HTR-8/SVneo (cell line): ENCODE measurements at places on chromosomes 3 and 15.
A peak's percentile ranks its signal among the peaks of the same experiment; 100 is the strongest.

GRCh38 chr15:48282216-48282615 lies 49.0 kb upstream of the DUT start:
- DNase-seq: no peak

DNA sequence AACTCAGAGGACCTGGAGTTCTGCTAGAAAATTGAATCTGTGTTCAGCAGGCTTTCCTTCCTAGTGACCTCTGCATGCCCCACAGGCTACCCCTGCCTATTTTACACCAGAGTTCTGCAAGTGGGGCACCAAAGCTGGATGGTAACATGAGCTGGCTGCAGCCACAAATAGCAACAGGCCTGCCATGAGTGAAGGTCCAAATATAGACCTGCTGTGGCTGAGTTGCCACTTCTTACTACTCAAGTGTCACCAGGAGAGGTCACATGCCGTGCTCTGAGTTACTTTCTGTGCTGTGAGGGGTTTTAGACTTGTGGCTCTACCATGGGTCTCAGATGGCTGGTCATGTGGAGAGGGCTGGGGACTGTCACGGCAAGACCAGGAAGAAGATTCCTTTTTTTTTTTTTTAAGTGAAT lies at the start of gene FSD2:
Gene FSD2, minus strand, starts transcription at position 76 of the 413 bp plus-strand sequence. CDS start 18,679 bp downstream, outside the sequence.
- no peak for DNase-seq

GRCh38 chr15:78977591-78978347 lies 32.9 kb upstream of the CTSH start:
- no peak for DNase-seq

DNA sequence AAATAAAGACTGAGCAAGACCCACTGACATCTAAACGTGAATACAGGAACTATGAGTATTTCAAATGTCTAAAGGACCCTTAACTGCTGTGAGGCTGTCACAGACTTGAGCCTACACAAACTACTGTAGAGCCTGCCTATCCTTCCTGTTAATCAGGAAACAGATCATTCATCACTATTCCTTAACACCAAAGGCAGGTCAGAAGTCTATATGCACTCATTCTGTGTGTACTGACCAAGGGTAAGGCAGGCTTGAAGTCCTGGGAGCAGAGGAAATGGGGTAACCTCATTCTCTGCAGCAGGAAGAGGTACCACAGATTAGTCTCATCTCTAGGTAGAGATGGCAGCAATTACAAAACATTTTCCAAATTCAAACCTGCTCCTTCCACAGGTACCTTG lies 30.7 kb downstream of the NPTN start:
- no peak for DNase-seq

- DNase-seq: no peak
Observed at GRCh38 chr15:71698030-71698429, 112.3 kb upstream of the NR2E3 start.

DNA sequence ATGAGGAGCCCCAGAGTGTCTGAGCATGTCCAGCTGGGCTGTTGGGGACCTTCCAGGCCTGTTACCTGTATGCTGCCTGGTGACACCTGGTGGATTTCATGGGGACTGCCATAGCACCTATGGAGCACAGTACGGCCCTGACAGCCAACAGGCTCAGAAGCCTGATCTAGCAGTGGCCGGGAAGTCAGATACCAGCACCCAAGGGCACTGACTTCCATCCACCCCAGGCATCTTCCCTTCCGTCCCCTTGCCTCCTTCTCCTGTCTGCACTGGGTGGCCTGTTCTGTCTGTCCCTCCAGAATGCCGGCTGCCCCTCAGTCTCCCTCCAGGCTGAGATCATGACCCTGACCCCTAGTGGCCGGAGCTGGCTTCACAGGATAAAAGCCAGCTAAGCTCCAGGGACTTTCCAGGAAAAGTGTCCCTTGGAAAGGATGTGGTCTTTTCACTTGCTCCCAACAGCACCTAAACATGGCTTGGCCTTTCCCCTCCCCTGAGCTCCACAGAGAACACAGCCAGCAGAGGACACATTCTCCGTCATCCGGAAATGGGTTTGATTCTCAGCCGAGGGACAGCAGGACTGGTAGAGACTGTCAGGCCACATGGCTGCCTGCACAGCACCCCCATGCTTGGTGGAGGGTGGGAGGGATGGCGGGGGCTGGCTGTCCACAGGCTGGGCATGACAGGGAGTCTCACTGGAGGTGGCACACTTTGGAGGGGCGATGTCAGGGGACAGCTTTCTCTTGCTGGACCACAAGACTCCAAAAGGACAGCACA lies 9.5 kb downstream of the RPS17 start:
- DNase-seq: peak; percentile 70

- DNase-seq: no peak
Observed at GRCh38 chr15:88113613-88114308, 142.8 kb downstream of the NTRK3 start.

GRCh38 chr3:126347543-126348161 lies 9.6 kb downstream of the KLF15 start:
- DNase-seq: no peak

DNA sequence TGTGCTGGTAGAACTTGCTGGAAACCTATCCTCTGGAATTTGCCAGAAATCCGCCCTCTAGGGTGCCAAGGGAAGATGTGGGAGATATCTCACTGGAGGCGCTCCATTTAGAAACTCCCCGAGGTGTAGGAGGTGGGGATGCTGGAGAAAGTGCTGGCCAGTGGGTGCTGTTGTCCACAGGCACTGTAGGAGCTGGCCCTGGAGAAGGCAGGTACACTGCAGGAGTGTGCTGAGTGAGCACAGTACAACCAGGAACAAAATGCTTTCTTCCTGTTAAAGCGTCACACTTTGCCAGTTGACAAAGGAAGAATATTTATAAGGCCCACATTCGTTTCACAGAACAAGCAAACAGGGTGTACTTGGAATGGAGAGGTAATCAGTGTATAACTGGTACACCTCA lies 119.9 kb downstream of the CACNA1D start:
- no peak for DNase-seq

- DNase-seq: no peak
Observed at GRCh38 chr3:166324401-166324800, 487.2 kb upstream of the BCHE start.

DNA sequence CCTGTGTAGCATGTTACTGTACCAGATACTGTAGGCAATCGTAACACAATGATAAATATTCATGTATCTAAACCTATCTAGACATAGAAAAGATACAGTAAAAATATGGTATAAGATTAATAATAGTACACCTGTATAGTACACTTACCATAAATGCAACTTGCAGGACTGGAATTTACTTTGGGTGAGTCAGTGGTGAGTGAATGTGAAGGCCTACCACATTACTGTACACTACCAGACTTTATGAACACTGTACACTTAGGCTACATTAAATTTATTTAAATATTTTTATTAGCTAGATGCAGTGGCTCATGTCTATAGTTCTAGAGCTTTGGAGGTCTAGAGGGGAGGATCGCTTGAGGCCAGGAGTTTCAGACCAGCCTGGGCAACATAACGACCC lies 186.6 kb upstream of the ROPN1 start:
- no peak for DNase-seq

DNA sequence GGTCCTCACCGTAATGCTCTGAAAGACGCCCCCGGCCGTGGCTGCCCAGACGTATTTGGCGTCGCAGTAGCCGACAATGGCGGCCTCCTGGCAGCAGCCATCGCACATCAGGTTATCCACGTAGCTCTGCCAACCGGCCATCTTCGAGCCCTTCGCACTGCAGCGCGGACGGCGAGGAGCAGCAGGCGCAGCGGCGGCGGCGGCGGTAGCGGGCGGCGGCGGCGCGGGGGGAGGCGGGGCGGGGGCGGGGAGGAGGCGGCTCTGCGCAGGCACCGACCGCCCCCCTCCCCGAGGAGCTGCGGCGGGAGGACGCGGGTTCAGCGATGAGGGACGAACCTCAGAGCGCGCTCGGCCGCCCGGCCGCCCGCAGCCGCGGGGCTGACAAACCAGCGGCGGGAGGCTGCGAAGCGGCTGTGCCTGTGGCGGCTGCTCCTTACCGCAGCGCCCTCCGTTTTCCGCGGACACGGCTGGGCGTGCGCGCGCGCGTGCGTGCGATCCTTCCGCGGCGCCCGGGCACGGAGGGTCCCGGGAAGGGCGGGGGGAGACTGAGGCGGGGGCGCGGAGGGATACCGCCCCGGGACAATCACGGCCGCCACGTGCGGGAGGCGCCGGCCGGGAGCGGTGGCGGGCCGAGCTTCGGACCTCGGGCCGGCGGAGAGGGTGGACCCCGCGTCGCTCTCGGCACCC lies at the start of gene PFN2:
Gene PFN2, minus strand, starts transcription at position 180 of the 687 bp plus-strand sequence. Its CDS starts 39 bp downstream, at position 141.
- peak; percentile 48 for DNase-seq

DNA sequence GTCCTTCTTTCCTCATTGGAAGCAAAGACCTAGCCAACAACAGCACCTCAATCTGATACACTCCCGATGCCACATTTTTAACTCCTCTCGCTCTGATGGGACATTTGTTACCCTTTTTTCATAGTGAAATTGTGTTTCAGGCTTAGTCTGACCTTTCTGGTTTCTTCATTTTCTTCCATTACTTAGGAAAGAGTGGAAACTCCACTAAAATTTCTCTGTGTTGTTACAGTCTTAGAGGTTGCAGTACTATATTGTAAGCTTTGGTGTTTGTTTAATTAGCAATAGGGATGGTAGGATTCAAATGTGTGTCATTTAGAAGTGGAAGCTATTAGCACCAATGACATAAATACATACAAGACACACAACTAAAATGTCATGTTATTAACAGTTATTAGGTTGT lies 29.6 kb upstream of the CRTC3 start:
- no peak for DNase-seq

DNA sequence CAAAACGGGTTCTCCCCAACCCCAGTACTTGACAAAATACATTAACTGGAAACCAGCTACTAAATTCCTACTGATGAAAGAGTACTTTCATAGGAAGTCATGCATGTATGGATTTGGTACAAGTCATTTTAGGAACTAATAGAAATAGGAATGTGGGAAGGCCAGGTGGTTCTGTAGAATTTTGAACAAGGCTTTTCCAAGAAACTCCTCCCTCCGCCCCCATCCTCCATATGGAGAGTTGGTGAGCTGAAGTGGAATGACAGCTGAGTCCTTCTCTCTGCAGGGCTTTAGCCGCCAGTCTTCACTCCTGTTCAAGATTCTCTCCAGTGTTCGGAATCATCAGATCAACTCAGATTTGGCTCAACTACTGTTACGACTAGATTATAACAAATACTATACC lies 33.2 kb downstream of the TUBGCP4 start:
- DNase-seq: no peak

DNA sequence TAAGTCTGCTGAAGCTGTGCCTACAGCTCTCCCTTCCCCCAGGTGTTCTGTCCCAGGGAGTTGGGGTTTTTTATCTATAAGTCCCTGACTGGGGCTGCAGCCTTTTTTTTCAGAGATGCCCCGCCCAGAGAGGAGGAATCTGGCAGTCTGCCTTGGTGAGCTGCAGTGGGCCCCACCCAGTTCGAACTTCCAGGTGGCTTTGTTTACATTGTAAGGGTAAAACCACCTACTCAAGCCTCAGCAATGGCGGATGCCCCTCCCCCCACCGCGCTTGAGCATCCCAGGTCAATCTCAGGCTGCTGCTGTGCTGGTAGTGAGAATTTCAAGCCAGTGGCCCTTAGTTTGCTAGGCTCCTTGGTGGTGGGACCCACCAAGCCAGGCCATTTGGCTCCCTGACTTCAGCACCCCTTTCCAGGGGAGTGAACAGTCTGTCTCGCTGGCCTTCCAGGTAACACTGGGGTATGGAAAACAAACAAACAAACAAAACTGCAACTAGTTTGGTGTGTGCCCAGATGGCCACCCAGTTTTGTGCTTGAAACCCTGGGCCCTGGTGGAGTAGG lies 189.4 kb downstream of the MFSD1 start:
- no peak for DNase-seq

DNA sequence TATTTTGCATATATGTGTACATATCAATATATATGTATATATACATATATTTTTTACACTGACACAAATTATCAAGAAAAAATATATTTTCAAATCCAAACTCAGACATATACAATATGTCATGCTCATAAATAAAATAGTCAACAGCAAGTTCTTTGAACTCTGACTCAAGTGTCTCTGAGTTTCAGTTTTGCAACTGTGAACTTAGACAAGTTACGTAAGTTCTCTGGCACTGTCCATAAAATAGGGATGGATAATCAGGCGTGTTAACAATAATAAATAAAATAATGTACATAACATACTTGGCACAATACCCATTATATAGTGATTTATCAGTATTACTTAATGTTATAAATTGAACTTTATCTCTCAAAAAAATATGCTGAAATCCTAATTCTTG lies 12.1 kb upstream of the XRN1 start:
- DNase-seq: no peak

DNA sequence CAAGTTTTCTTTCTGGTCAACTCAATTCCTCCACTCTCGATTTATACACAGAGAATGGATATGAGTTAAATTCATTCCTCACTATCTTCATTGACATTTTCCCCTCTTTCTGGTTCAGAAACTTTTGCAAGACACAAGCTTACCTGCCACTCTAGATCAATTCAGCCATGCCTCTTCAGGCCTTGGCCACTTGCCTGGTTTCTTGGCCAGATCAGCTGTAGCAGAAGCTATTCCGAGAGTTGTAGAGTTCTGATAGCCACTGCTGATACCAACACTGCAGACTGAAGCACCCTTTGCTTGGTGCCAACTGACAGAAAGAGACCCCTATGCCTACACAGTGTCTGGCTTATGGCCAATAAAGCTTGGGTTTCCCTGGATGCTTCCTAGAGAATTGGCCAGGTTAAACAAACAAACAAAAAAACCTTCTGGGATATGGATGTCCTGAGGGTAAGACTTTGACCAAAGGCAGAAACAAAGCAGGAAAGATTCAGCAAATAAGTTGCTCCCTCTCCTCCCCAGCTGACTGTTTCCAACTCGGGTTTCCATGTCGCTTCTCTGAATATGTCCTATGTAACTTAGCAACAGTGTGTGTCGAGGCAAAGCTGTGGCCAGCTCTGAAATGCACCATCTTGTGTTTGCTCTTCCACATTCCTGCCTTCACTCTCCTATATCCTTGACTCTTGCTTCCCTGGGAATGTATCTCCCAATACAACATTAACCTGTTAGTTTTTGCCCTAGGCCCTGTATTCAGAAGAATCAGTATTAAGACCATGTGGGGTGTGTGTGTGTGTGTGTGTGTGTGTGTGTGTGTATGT lies 521.6 kb downstream of the EPHA3 start:
- DNase-seq: no peak

- no peak for DNase-seq
Observed at GRCh38 chr15:51335538-51336410, 2.6 kb downstream of the CYP19A1 start.

- DNase-seq: no peak
Observed at GRCh38 chr3:72085036-72085435, 300.1 kb upstream of the PROK2 start.

GRCh38 chr3:180912304-180913296 lies at the start of gene FXR1:
Gene FXR1 (plus strand): TSS chr3:180912670. CDS start chr3:180912686, 16 bp downstream.
- DNase-seq: peak; percentile 83

- DNase-seq: no peak
Observed at GRCh38 chr3:44339181-44340057, 853 bp downstream of the TCAIM start.
